Suprapubic skin (tissue), 4 donors: ENCODE measurements at places on chromosomes 4 and X. TPM values are rescaled to one million over a fixed set of nuclear protein-coding genes. Genes with fewer than 3 reads are reported as not detected.

DNA sequence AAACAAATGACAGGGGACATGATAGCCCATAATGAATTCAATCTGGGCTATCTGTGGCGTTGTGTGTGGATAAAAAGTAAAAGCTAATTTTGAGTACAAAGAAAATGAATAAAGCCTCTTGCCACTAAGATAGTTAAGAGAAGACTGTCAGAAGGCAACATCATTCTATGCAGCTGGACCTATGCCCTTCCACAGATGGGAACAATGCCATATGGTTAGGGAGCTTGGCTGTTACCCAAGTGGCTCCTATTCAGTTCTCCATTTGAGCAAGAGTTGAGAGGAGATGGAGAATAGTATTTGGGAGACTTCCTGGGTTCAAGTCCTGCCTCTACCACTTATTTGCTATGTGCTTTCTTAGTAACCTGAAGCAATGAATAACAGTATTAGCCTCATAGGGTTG, 107.7 kb downstream of the ANXA3 start:
- H3K4me3 ChIP-seq: no peak overlapping the region
- no peak for DNase-seq
- H3K27me3 ChIP-seq: no peaks in the 10 kb centered on the region

GRCh38 chr4:143882892-143883291, 22.5 kb downstream of the GYPE start:
- H3K36me3 ChIP-seq: no peaks in the 10 kb centered on the region
- no peaks in the 10 kb centered on the region for H3K27me3 ChIP-seq
- H3K4me3 ChIP-seq: no peak overlapping the region
- H3K4me1 ChIP-seq: no peaks in the 10 kb centered on the region
- H3K27ac ChIP-seq: no peak overlapping the region

DNA sequence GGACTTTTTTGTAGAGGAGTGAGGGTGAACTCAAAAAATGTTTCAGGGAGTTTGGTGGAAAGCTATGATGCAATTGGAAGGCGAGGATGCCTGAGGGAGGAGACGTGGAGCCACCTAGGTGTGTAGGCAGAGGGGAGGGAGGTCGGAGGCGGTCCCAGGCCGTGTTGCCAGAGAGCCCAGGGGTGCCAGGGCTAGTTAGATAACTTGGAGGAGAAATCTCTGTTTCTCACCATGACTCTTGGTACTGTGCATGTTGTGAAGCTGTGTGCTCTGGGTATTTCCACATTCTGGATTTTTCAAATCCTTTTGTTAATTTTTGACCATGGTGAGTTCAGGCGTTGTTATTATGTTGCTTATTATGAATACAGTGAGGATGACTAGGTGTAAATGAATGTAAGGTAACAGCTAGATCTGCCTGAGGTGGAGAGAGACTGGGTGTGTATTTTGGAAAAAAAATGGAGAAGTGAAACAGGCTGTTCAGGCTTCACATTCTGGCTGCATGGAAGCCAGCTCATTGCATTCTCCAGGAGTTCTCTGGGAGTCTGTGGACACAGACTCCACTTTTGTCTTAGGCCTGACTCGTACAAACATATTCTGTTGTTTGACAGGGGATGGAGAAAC, 4.5 kb downstream of the RAB9A start:
- no peak overlapping the region for H3K4me3 ChIP-seq
- DNase-seq: no peak
- H3K27me3 ChIP-seq: no peaks in the 10 kb centered on the region
- H3K36me3 ChIP-seq: no peaks in the 10 kb centered on the region

DNA sequence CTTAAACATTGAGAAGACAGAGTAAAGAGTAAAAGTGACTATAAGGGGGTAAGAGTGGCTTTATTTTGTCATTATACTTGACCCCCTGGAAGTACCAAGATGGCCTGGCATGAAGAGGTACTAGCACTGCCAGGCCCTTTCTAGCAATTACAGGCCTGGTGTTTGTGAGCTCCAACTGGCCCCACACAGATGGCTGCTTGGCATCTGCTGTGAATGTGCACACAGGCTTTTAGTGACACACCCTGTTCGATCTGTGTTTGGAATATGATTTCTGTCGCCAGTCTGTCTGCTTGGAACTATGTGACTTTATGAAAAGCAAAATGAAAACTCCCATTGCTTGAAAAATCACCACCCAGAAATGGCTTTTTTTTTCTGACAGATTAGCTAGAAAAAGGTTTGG, 123.3 kb downstream of the CLCN4 start:
- no peaks in the 10 kb centered on the region for H3K36me3 ChIP-seq
- no peak overlapping the region for H3K27ac ChIP-seq
- H3K4me1 ChIP-seq: no peaks in the 10 kb centered on the region
- no peak for DNase-seq
- H3K27me3 ChIP-seq: no peaks in the 10 kb centered on the region

The GRXCR1 gene
- not detected for total RNA-seq

- H3K4me1 ChIP-seq: no peaks in the 10 kb centered on the region
- no peak overlapping the region for H3K27ac ChIP-seq
- H3K36me3 ChIP-seq: no peaks in the 10 kb centered on the region
- no peak for DNase-seq
- no peak overlapping the region for H3K4me3 ChIP-seq
These were observed 53.7 kb upstream of the MYOZ2 start for GRCh38 chr4:119081943-119082342.

The MAGEC1 gene
- total RNA-seq: not detected

- no peak for DNase-seq
- peaks cover 3% of the 10 kb centered on the region for H3K4me1 ChIP-seq
- no peak overlapping the region for H3K4me3 ChIP-seq
- H3K27me3 ChIP-seq: no peaks in the 10 kb centered on the region
These were observed 187.5 kb downstream of the QDPR start for GRCh38 chr4:17324386-17324830.

The C4orf50 gene
- total RNA-seq: not detected

DNA sequence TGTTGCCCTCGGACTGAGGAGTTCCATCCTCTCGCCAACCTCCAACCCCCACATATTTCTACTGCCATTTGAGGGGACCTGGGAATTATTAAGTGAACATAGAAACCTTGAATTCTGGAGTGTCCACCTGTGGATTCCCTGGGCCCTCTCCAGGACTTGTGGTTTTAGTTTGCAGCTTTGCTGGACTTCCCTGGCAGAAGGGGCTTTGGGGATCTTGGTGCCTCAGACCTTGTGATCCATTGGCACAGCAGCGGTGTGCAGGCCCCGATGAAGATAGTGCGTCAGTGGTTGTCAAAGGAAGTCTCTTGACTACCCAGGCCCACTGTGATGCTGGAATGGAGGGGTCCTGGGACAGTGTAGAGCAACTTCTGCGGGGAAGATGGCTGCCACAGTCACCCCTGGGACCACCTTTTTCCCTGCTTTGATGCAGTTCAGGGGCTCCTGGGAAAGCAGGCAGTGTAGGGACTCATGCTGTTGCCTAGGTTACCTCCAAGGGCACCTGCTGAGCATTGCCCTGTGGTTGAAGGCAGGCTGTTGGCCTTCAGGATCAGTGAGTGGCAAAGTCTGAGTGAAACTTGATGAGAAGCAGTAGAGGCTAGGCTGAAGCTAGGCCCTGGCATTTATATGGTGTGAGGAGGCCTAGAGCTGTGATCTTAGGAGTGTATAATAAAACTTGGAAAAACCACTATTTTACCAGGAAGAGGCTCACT, 2.2 kb downstream of the SLC16A2 start:
- H3K36me3 ChIP-seq: no peaks in the 10 kb centered on the region
- no peak overlapping the region for H3K4me3 ChIP-seq
- peaks cover 16% of the 10 kb centered on the region for H3K4me1 ChIP-seq
- DNase-seq: no peak
- no peaks in the 10 kb centered on the region for H3K27me3 ChIP-seq
- H3K27ac ChIP-seq: peak overlapping the region; percentile 18

DNA sequence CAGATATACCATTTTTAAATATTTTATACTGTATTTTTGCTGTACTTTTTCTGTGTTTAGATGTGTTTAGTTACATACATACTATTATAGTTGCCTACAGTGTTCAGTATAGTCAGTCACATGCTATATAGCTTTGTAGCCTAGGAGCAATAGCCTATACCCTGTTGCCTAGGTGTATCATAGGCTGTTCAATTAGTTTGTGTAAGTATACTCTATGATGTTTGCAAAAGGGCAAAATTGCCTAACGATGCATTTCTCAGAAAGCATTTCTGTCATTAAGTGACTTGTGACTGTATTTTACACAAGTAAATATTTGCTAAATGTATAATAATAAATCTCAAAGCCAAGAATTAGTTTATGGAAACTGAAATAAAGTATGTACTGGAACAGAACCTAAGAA, 9.5 kb downstream of the ETFDH start:
- H3K27ac ChIP-seq: no peak overlapping the region
- H3K27me3 ChIP-seq: no peaks in the 10 kb centered on the region
- no peaks in the 10 kb centered on the region for H3K4me1 ChIP-seq

DNA sequence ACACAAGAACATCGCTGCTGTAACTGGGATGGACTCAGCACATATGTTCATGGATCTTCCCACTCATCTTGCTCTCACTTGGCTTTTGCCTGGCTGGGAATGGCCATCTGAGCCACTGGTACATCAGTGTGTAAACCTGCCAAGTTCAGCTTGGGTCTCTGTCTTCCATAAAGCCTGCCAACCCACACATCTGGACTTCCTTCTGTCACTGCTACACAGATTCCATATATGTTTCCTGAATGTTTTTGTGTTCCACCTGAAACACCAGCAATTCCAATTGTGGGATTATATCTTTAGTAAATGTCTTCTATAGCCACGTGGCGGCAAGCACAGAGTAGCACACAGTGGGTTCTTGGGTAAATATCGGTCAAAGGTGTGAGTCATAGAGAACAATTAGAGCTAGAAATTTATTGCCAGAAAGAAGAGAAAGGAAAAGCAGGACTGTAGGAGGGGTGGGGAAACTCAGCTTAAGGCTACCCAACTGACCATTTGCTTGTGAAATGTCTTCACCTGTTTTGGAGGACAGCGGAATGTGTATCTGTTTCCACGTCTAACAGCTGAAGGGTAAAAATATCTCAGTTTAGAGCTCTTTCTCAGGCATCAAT, 125.9 kb downstream of the MFAP3L start:
- H3K36me3 ChIP-seq: no peaks in the 10 kb centered on the region
- H3K4me3 ChIP-seq: no peak overlapping the region
- H3K27me3 ChIP-seq: no peaks in the 10 kb centered on the region
- H3K4me1 ChIP-seq: no peaks in the 10 kb centered on the region
- H3K27ac ChIP-seq: no peak overlapping the region

GRCh38 chr4:85790582-85790981, 315.6 kb downstream of the ARHGAP24 start:
- no peak overlapping the region for H3K4me3 ChIP-seq
- no peak overlapping the region for H3K27ac ChIP-seq
- no peak for DNase-seq
- peaks cover 5% of the 10 kb centered on the region for H3K4me1 ChIP-seq
- H3K27me3 ChIP-seq: no peaks in the 10 kb centered on the region
- no peaks in the 10 kb centered on the region for H3K36me3 ChIP-seq

DNA sequence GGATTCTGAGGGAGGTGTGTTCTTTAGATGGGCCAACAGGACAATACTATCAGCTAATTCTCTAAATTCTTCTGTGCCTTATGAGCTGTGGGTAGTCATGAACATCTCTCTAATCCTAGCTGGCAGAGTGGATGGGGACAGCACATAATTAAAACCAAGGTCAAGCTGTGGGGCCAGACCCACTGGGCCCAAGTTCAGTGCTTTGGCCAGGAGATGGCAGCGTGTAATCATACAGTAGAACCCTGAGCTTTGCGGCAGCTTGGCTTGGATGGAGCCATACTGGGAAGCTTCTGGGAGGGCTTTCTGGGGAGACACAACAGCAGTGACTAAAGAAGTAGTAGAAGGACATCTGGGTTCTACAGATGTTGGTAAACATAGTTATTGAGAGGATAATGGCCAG, 140.3 kb upstream of the CXCL13 start:
- no peaks in the 10 kb centered on the region for H3K4me1 ChIP-seq
- no peaks in the 10 kb centered on the region for H3K36me3 ChIP-seq
- no peaks in the 10 kb centered on the region for H3K27me3 ChIP-seq
- no peak overlapping the region for H3K27ac ChIP-seq
- no peak for DNase-seq

The FOXR2 gene
- total RNA-seq: not detected

DNA sequence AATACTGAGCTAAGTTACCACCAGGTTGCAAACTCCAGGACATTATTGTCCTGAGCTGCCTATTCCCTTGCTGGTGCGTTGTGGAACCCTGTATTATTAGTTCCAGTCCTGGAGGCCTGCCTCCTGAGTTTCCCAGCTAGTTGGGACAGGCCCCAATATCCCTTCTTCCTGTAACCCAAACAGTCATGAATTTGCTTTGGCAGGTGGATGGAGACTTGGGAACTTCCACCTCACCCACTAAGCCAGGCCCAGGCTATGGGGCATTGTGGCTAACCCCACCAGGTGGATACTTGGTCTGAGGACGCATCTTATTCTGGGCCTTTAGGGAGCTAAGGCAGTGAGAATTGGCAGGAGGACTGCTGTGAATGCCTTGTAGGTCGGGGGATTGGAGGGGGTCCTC, 5.0 kb downstream of the RBM3 start:
- H3K4me1 ChIP-seq: peaks cover 18% of the 10 kb centered on the region
- peaks cover 25% of the 10 kb centered on the region for H3K36me3 ChIP-seq
- no peak overlapping the region for H3K4me3 ChIP-seq
- DNase-seq: no peak

- no peak overlapping the region for H3K4me3 ChIP-seq
- no peak for DNase-seq
- H3K27me3 ChIP-seq: no peaks in the 10 kb centered on the region
- no peak overlapping the region for H3K27ac ChIP-seq
These were observed 24.8 kb downstream of the CDKN2AIP start for GRCh38 chr4:183469285-183469684.

DNA sequence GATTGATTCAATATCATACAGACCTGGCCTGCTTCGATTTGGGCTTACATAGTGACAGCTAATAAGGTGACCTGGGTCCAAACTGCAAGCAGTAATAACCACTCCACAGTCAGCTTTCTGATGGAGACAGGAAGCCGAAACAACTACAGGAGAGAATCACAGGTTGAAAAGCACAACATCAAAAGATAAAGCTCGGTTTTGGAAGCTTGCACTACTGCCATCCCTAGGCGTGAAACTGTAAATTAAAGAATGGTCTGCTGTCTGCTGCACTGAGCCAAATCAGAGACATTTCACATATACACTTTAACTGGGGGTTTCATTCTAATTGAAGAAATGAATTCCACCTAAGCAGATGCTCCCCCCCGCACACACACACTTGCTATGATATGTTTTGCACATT, 116.3 kb downstream of the DHX15 start:
- no peaks in the 10 kb centered on the region for H3K36me3 ChIP-seq
- no peak for DNase-seq
- H3K4me3 ChIP-seq: no peak overlapping the region
- no peak overlapping the region for H3K27ac ChIP-seq
- peaks cover 41% of the 10 kb centered on the region for H3K4me1 ChIP-seq
